ENCODE measurements at places on chromosomes 7 and 10.

GRCh38 chr7:136399385-136399784 lies 422.2 kb upstream of the MTPN start:
- DNase-seq, result no peak

GRCh38 chr7:24713850-24714675 lies 43.2 kb downstream of the GSDME start:
- DNase-seq, result no peak

DNA sequence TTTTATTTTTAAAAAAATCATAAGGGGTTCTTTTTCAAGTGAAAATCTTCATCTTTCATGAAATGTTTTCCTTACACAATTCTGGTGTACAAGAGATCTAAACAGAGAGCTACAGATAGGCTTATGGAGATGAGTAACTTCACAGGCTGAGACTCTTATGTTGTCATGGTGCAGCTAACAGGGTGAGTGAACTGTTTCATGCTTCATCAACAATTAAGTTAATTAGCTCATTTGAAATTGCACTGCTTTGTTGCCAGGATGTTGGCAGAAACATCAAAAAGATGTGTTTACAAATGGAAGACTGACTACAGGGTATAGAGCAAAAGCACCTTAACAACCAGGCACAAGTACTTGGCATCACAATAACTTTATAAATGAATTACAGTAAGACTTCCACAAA lies 230.8 kb downstream of the FOXP2 start:
- DNase-seq, result no peak

DNA sequence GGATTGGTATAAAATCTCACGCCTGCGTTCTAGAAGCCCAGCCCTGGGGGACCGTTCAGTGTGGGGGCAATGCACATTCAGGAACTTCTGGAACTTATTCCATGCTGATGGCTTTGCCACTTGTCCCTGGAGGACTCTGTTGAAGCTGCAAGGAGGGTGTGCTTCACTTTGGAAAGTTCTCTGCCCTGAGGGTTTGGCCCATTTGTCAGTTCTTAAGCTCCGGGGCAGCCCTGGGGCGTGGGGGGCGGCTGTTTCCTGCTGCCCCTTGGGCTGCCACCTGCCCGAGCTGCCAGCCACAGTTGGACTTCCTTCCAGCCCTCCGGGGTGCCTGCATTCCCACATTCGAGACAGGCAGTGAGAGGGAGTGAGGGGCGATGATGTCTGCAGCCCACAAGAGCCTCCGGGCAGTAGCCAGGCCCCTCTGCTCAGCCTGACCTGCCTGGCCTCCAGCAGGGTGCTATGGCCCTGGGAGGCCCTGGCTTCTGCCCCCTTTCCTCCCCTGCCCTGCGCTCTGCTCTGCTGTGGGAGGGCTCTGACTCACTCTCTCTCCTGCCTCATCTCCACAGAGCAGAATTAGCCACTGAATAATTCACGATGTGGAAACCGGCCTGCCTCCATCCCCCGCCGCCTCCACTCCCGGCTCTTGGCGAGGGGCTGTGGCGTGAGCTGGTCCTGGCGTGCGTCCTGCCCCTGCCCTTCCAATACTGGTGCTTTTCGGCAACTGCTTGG lies 1.9 kb downstream of the TTYH3 start:
- DNase-seq, result no peak

DNA sequence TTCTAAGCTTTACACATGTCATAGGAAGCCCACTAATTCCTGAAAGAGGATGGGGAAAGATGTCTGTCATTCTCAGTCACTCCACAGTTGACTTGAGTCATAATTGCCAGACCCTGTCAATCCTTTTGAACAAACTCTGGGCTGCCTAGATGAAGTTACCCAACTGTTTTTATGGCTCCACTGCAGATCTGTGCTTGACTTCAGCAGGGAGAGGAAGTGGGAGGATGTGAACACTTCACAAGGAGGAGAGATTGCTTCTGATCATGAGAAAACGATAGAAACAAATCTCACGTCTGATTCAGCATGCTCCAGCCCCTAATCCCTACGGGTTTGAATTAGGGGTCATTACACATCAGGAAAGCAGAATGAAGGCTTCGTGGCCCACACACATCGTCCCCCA lies 596.6 kb upstream of the CELF2 start:
- DNase-seq, result no peak

- DNase-seq, result no peak
These were observed 40.6 kb upstream of the CNPY1 start for GRCh38 chr7:155586843-155587440.

DNA sequence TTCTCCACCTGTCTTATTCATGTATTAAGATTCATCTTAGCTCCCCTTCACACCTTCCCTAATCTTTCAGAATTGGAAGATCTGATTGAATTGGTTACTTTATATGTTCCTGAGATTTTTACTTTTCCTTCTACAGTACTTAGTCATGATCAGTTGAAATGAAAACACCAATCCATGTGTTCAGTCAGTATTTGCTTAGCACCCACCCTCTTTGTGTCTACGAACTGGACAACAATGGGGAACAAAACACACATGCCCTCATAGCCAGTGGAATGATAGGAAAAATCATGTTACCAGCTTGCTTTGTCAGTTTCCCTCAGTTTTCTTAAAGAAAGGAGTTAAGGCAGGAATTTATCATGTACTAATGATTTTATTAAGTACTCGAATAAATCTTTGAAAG lies 2.0 kb downstream of the MASTL start:
- DNase-seq, result no peak

DNA sequence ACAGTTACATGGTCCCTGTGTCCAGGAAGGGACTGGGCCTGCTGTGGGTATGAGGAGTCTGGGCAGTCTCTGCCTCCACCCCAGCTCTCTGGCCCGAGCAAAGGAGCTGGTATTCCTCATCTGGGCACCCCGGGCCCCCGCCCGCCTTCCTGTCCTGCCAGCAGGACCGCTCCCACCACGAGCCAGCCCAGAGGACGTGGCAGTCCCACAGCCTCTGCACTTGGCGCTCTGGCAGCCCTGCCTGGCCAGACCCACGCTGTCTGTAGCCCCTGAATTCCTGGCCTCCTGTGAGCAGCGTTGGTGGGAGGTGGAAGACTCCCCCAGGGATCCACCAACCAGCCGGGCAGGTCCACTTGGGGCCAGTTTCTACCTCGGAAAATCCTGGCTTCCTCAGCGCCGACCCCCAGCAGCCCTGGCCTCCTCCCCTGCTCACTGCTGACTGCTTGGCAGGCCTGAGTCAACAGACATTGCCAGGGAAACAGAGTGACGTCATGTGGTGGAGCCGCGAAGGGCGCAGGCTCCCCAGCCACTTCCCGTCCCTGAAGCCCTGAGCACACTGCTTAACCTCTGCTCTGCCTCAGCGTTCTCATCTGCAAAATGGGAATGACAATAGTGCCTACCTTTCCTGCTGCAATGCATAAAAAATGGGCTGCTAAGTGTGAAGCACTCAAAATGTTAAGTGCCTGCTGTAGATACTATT lies 21.6 kb upstream of the LIMK1 start:
- DNase-seq, result no peak

- no peak for DNase-seq
These were observed 147.2 kb downstream of the MYOF start for GRCh38 chr10:93334901-93335327.

DNA sequence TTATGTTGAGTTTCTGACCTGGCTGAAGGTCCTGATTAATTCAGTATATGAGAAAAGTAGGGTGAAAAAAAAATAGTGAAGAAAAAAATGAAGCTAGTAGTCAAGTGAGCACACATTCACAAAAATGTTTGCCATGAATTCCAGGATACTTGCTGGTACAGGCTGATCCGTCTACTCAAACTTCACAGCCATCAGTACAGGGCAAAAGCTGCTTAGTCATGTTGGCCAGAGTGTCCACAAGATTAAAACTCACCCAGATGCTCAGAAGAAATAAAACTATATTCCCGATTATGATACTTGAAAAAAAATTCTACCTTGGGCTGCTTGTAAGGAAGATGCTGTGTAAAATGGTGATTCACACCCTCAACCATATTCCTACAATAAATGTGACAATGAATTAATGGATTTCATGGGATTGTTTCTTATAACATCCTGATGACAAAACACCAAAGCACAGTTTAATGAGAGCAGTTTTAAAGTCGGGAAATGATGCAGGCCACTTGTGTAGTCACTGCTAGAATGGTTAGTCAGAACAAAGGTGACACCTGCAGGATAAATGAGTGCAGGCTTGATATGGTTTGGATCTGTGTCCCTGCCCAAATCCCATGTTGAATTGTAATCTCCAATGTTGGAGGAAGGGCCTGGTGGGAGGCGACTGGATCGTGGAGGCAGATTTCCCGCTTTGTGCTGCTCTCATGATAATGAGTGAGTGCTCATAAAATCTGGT lies 49.2 kb upstream of the ANKRD1 start:
- no peak for DNase-seq

- DNase-seq, result no peak
These were observed 65.9 kb upstream of the PRKG1 start for GRCh38 chr10:51008346-51008745.

DNA sequence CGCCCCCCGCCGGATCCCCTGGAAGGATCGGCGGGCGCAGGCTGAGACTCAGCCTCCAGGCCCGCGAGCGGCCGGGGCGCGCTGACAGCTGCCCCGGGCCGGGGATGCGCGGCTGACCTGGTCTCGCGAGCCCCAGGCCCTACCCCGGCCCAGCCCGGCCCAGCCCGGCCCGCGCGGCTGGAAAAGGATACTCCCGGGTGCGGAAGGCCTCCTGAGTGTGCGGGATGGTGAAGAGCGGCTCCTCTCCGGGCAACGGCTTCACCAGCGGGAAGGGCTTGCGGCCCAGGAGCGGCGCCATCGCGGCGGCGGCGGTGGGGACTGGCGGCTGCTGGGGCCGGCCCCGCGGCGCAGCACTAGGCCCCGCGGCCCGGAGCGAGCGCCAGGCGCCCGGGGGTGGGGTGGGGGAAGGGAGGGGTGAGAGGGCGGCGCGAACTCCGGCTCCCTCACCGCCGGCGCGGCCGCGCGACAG lies 423 bp downstream of the BAZ1B start:
- DNase-seq, result no peak

DNA sequence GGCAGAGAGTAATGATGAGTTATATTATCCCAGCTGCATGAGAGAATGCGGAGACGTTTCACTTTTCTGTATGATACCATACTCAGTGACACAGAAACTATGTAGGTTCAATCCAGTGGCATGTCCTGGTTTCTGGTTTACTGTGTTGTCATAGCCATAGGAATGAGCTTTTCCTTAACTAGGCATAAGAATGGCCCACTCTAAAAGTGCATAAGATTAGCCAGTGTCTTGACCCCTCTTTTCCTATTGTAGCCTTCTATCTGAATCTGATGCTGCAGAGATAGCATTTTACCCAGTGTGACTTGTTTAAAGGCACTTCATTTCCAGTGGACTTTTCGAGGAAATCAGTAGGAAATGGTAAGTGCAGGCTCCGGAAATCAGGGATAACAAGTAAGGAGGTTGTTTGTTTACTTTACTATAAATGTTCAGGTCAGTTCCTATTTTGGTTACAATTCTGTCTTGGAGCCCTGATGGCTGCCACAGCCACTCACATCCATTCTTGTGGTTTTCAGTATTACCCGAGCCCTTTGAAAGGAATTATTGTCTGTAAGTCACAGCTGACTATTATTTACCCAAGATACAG lies 70.5 kb downstream of the SEMA3A start:
- no peak for DNase-seq

DNA sequence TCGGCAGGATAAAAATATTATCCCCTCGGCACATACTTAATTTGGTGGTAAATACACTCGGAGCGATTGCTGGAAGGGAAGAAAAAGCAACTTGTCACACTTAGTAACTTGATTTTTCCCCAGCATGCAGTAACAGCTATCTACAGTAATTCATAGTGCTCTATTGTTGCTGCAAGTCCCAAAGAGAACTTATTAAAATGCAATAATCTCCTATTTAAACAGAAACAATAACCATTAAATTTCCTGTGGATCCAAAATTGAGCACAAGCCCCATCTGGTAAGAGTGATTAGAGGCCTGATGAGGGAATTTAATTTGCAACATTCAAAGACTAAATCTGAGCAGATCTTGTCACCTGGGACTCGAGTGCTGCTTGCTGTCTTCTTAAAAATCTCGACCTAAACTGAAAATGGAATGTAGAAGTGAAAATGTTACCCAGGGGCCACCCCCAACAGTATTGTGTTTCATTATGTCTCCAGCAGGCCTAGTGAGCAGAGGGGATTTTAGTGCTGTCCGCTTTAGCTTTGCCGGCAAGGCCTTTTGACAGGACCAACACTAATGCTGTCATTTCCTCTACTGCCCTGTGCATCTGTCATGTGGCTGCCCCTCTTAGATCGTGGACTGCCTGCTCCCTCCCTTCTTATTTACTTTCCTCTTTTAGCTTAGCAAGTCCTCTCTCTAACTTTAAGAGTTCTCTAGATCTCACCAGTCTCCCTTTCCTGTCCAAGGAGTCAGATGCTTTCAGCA lies 639.7 kb downstream of the AUTS2 start:
- DNase-seq, result peak; percentile 92

GRCh38 chr7:12648704-12649261 lies 38.6 kb upstream of the ARL4A start:
- no peak for DNase-seq

- no peak for DNase-seq
These were observed 5.2 kb downstream of the NMT2 start for GRCh38 chr10:15163253-15163828.

Measured in DMS 273 treated with DMSO at 0.1 percent for 48 hours (cell line).